ENCODE measurements at places on chromosomes 11 and 22.

- DNase-seq = peak; percentile 69
These were observed 38.2 kb downstream of the OR10A6 start for GRCh38 chr11:7892840-7893254.

- peak; percentile 64 for DNase-seq
These were observed 33.8 kb upstream of the FBLN1 start for GRCh38 chr22:45468872-45469271.

DNA sequence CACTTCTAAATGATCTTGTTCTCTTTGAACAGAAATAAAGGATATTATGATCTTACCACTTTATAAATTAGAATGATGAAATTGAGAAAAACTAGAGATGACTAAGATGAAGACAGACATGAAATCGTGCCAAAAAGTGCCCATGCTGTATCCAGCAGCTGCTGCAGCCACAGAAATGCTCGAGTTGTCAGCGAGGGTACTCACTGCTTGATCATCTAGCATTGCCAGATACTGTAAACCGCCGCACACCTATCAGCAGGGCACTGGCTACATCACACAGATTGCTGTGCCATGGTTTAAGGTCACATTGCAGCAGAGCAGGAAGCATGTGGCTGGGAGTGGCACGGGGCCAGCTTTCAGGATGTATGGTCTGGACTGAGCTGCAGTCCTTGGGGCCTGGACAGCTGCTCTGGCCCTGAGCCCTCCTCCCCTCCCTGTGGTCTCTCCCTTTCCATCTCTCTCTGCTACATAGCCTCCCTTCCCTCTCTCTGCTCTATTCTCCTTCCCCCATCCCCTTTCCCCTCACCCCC, 51.0 kb upstream of the SEPTIN5 start:
- peak; percentile 69 for DNase-seq

DNA sequence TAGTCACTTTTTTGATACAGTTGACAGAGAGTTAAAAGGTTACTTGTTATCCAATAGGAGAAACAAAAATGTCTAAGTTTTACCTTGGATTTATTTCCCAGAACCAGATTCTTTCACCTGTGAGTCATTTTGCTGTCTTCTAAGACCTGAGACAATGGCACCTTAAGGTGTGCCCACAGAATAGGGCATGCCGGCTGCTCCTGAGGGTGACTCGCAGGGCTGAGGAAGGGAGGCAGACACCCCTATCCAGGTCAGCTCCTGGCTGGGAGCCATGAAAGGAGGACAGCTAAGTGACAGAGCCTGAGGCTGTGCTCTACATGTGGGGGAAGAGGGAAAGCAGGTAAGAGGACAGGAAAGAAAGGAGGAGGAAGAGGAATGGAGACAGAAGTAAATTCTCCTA, 67.8 kb downstream of the RASSF10 start:
- no peak for DNase-seq

- no peak for DNase-seq
These were observed 45.0 kb upstream of the BIRC3 start for GRCh38 chr11:102272047-102272824.

- peak; percentile 29 for DNase-seq
These were observed 13.3 kb upstream of the CEP295 start for GRCh38 chr11:93648158-93648557.

- DNase-seq = no peak
These were observed 2.9 kb upstream of the CYP2R1 start for GRCh38 chr11:14894657-14895598.

DNA sequence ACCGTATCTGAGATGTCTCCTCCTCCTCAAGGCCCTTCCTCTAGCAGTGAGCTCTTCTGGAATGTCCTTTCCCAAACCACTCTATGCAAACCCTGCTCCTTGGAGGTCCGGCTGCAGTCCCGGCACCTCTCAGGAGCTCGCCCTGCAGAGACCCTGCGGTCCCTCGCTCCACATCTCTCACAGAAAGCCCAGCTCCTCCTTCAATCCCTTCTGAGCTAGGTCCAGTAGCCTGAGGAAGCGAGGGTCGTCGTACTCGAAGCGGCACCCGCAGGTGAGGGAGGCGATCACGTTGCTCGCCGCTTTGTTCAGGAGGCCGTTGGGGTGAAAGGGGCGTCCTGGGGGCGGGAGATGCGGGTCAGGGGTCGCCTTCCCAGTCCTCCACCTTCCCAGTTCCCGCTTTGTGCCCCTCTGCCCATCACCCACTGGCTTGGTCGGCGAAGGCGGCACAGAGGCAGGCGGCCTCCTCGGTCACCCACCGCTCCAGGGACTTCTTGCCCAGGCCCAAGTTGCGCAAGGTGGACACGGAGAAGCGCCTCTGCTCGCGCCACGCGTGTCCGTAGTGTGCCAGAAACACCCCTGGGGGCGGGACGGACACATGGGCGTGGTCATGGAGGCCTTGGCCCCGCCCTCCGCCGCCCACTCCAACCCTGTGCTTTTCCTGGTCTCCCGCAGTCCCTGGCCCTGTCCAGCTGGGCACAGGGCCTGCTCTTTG, 21.5 kb upstream of the CYP2D6 start:
- no peak for DNase-seq

DNA sequence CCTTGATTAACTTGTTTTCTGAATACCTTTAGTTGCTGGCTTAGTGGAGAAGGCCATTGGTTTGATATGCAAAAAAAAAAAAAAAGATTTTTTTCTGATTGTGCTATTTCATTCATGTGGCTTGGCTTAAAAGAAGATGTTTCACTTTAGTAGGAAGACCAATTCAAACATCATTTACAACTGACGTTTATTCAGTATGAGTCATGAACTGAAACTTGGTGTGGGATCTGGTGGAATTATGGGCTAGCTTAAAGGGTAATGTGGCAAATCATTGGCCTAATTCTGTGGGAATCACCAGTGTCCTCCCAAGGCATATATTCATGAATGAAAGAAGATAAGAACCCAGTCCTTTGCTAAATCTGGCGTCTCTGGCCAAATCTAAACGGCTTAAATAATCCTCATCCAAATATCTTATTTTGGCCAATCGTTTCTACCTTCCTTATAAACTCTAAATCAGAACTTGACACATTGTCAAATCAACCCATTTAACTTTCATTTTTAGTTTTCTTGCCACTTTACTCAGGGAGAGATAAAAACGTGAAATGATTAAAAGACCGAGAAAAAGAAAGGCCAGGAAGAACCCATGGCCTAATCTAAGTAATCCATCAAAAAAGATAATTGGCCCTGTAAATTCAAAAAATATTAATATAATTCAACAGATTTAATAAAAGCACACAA, 77.0 kb downstream of the DDIAS start:
- peak; percentile 49 for DNase-seq

DNA sequence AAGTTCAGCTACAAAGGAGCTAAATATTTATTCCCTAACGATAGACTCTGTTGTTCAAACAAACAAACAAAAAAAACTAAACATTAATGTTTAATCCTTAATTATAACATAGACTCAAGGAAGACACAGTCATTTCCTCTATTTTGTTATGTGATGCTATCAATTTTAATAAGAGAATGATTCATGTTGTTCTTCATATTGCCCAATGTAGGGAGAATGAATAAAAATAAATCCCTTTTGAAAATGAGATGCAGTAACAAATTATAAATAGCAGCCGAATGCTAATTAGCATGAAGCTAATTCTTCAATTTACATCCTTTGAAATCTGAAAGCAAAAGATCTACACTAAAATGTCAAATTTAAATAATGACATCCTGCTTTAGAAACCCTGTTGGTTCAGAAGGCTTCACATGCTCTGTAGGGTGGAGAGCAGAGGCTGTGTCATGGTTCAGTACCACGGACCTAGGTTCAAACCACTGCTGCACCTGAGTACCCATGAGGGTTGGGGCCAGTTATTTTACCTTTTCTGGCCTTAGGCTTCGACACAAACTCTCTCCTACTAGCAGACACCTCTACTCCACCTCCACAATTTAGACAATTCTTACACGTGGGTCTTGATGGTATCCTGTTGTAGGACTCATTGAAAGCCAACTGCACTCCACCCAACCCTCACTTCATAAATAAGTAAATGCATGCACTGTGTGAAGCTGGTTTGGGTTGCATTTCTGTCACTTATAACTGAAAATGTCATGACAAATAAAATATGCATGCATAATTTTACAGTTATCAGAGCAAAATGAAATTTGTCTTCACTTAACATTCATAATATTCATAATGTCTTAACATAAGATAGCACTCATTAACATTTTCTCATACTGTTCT, 89.0 kb downstream of the RRAS2 start:
- DNase-seq = no peak

DNA sequence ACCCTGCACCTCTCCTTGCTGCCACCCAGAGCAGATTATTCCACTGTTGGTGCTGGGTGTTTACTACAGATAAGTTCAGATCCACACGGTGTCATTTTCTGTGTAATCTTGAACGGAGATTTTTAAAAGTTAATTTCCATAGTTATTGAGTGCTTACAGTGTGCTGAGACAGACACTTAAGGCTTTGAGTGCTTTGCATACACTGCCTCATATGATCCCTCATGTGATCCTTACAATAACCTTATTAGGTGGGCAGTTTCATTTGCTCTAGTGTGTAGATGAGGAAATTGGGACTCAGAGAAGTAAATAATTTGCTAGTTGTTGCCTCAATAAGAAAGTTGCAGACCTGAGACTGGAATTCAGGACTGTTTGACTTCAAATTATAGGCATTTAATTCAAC, 32.3 kb upstream of the ME3 start:
- DNase-seq = no peak

DNA sequence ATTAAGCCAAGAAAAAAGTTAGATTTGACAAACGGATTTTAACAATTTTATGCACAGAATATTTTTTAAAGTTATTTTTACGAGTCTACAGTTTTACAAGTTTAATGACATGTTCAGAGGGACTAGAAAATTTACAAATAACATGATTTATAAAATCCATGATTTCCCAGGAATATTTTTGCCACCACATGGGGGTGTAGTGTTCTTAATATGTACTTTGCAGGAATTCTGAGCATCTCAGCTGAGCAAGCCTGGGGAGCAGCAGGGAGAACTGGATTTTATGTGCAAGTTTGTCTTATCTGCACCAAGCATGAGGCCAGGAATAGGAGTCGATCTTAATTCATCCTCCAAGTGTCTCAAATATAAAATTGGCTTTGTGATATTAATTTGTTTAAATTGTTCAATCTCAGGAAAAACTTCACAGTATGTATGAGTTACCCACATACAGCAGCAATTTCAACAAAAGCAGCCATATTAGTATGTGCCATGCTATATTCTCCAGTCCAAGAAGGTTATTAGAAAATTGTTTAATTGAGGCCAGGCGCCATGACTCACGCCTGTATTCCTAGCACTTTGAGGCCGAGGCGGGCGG, 826.3 kb downstream of the DLG2 start:
- peak; percentile 46 for DNase-seq

- DNase-seq = peak; percentile 31
These were observed 108.8 kb upstream of the CD44 start for GRCh38 chr11:35029979-35030682.

- no peak for DNase-seq
These were observed 1.2 kb downstream of the CNIH2 start for GRCh38 chr11:66279092-66279734.

DNA sequence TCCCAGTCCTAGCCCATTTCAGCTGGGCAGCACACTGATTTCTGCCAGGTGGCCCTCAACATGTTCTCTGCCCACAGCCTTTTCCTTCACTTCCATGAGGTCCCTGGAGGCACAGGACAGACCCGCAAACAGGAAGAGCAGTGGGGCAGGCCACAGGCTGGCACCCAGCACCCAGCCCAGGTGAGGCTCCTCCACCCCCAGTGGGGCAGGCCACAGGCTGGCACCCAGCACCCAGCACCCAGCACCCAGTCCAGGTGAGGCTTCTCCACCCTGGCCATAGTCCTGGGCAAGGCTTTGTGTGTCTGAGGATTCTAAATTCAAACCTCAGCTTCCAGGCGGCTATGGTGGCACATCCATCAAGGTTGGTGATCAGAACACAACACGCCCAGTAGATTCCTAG, 1413.0 kb downstream of the BRD1 start:
- no peak for DNase-seq

DNA sequence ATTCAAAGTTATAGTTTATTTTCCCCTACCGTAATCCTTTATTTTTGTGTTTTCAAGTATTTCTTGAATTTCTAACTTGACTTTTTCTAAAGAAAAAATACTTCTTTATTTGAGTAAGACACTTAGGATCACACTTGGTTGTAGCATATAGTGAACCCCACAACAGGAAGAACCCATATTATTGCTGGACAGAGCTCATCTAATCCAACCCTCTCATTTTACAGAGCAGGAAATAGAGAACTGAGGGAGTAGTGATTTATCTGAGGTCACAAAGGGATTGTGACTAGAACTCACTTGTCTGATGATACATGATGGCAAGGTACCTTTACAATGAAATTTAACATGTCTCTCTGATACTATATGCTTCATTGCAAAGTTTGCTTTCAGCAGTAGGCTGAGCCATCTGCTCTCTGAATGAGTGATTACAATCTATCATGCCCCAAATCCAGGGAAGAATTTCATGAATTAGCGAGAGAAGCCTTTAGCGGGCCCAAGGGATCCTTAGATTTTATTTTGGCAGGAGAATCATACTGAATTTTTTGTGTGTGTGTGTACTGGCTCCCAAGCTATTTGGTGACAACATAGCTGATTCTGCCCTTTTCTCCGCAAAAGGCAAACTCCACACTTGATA, 9.8 kb downstream of the SLC17A6 start:
- no peak for DNase-seq

- no peak for DNase-seq
These were observed 14.4 kb downstream of the TSKU start for GRCh38 chr11:76797341-76798201.

DNA sequence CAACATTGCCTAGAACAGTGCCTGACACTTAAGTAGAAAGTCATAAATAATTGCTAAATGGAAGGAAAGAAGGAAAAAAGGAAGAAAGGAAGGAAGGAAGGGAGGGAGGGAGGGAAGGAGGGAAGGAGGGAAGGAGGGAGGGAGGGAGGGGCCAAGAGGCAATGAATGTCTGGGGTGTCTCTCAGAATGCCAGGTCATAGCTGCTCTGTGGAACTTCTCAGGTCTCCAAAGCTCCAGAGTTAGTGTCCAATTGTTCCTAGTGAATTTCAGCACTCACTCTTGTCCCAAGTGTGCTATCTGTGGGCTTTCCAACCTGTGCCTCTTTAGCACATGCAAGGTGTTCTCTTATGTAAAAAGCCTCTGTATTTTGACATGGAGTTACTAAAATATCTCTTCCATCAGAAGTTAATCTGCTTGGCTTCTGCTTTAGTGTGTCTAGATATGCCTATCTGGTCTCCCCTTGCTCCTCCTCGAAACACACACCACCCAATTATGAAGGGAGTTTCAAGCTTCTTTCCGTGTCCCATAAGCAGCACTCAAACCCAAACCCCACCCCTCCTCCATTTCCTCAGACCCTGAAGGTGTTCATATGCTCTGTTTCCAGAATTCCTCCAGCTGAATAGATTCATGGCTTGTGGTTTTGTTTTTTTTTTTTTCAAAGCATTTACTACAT, 56.5 kb downstream of the FAM76B start:
- DNase-seq = no peak

- no peak for DNase-seq
These were observed 285.0 kb downstream of the C11orf87 start for GRCh38 chr11:109706945-109707344.
